ENCODE measurements at places on chromosomes 7 and 10.

- DNase-seq: no peak
Observed at GRCh38 chr7:24227603-24228359, 56.2 kb upstream of the NPY start.

DNA sequence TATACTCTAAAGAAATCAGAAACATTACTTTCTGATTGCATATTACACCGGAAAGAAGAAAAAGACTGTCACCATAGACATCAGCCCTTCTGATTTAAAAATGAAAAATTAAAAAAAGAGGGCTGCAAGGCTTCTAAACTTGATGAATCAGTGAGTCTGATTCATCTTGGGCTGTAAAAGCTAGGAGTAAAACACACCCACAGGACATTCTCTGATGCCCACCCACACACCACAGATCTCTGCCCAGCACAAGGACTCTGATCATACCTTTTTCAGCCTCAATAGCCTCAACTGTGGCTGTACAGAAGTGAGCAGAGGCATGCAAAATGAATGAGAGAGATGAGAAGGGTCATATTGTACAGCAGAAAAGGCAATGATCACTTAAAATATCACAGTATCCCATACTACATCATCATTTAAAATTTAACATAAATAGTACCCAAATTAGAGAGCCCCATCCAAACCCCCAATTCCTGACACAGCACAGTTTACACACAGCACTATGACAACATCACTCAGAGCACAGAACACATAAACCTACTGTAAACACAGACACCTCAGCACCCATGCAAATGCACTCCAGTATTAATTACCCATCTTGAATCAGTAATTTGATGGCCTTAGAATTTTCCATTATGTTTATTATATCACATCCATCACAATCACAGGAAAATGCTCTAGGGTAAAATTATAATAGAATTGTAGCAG is 6.4 kb upstream of the MSS51 start:
- no peak for DNase-seq

DNA sequence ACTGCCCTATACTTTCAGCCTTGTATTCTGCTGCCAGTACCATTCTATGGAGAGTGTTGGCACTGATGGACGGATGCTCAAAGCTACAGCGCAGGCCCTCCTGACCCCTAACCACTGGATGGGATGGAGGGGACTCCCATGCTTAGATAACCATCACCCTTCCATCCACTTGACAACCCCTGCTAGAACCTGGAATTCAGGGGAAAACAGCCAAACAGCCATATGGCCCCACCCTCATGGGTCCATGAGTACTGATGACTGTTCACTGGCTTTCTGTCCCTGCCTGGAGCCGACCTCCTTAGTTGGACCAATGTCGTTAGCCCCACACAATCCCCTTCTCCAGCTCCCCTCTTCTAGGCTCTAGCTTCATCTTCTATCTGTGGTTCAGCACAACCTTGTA is 16.2 kb downstream of the DUSP5 start:
- DNase-seq: no peak

DNA sequence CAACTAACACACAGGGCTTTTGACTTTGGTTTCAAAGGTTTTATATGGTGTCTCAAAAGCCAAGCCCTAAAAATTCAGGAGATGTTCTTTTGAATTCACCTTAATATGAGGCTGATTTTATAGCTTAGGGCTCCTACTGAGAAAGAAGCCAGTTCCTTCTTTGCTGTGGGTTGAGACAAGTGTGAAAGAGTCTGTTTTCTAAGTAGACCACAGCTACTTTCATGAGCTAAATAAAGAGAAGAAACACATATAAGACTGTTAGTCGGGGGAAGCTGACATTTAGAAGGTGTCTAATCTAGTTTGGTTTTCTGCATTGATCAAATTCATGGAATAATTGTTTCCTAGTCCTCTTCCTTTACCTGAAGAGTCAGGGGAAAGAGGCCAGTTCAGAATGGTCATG is 332.1 kb upstream of the CELF2 start:
- DNase-seq: no peak

GRCh38 chr10:71138166-71138830 is 74.1 kb upstream of the UNC5B start:
- no peak for DNase-seq

- no peak for DNase-seq
Observed at GRCh38 chr10:76581506-76582256, 1055.9 kb downstream of the KCNMA1 start.

GRCh38 chr10:74363727-74364126 is 212.7 kb downstream of the ADK start:
- DNase-seq: no peak

- DNase-seq: no peak
Observed at GRCh38 chr7:107678110-107678753, 17.6 kb downstream of the SLC26A4 start.

- DNase-seq: no peak
Observed at GRCh38 chr7:2838451-2838850, 5.7 kb downstream of the GNA12 start.

Data from stimulated activated CD4-positive, alpha-beta T cell treated with anti-CD3 and anti-CD28 coated beads, Interleukin-12 subunit alpha, Interleukin-12 subunit beta, amount 100 ng/mL, for 4 hours (primary cell).